Left lung (tissue), 14 donors: ENCODE measurements at places on chromosomes 13 and 19. TPM values are rescaled to one million over a fixed set of nuclear protein-coding genes. Genes with fewer than 3 reads are reported as not detected.

The ZNF439 gene
- 20.8 TPM for polyA plus RNA-seq

The ZNF260 gene
- 31.8 TPM for polyA plus RNA-seq

The LSR gene
- 61.7 TPM for polyA plus RNA-seq

The ATP8A2 gene
- polyA plus RNA-seq, result 9.0 TPM

The ZNF90 gene
- 35.7 TPM for polyA plus RNA-seq

The APOE gene
- 27.6 TPM for polyA plus RNA-seq

The KCNN4 gene
- polyA plus RNA-seq, result 2.3 TPM

The LGALS7 gene
- not detected for polyA plus RNA-seq

The PBX4 gene
- polyA plus RNA-seq, result 19.3 TPM

The CYP2B6 gene
- polyA plus RNA-seq, result 0.21 TPM

The ZSCAN4 gene
- polyA plus RNA-seq, result 0.23 TPM

The GRIN2D gene
- 0.26 TPM for polyA plus RNA-seq

The KRTDAP gene
- polyA plus RNA-seq, result 0.98 TPM

The ADM5 gene
- 1.2 TPM for polyA plus RNA-seq

The CGB3 gene
- polyA plus RNA-seq, result 0.81 TPM
